Neural cell (in vitro differentiated cells): ENCODE measurements at places on chromosomes 2 and 18. TPM values are rescaled to one million over a fixed set of nuclear protein-coding genes. Genes with fewer than 3 reads are reported as not detected.

Gene FRZB
- polyA plus RNA-seq, result 2.1 and 3.5 TPM in 2 replicates

Gene CD226
- polyA plus RNA-seq, result 0.11 and 2.5 TPM in 2 replicates

Gene CDH20
- polyA plus RNA-seq, result 0.78 and 1.7 TPM in 2 replicates

Gene NUP35
- 32.6 and 40.7 TPM in 2 replicates for polyA plus RNA-seq

Gene HAAO
- not detected in 2 replicates for polyA plus RNA-seq

Gene TLX2
- not detected in 2 replicates for polyA plus RNA-seq

Gene XIRP2
- not detected in 2 replicates for polyA plus RNA-seq

Gene IL1F10
- polyA plus RNA-seq, result not detected in 2 replicates

Gene FAM110C
- 0.10 and 0.21 TPM in 2 replicates for polyA plus RNA-seq

Gene ERMN
- polyA plus RNA-seq, result not detected in 2 replicates

Gene ITGB1BP1
- 98.0 TPM in 2 replicates for polyA plus RNA-seq

Gene MC4R
- 0.57 and 2.1 TPM in 2 replicates for polyA plus RNA-seq

Gene MGAT4A
- 29.9 and 54.8 TPM in 2 replicates for polyA plus RNA-seq

Gene CYS1
- polyA plus RNA-seq, result not detected in 2 replicates

Gene RND3
- 126 and 143 TPM in 2 replicates for polyA plus RNA-seq

Gene UNC80
- polyA plus RNA-seq, result 10.4 and 12.1 TPM in 2 replicates

Gene TUBB8B
- polyA plus RNA-seq, result not detected in 2 replicates

Gene OTOS
- polyA plus RNA-seq, result not detected in 2 replicates

Gene ALPI
- not detected in 2 replicates for polyA plus RNA-seq

Gene CFAP65
- polyA plus RNA-seq, result 1.1 and 1.7 TPM in 2 replicates

Gene LRATD1
- 75.3 and 81.4 TPM in 2 replicates for polyA plus RNA-seq

Gene ACMSD
- not detected in 2 replicates for polyA plus RNA-seq

Gene SLC9A4
- polyA plus RNA-seq, result 0.06 and 0.15 TPM in 2 replicates

Gene FAP
- polyA plus RNA-seq, result 0.16 TPM in 1 of 2 replicates, not detected in the other

Gene TFCP2L1
- polyA plus RNA-seq, result 0.04 TPM in 1 of 2 replicates, not detected in the other

Gene SERPINB11
- polyA plus RNA-seq, result not detected in 2 replicates
